ENCODE measurements at places on chromosomes 16 and 17.
A peak's percentile ranks its signal among the peaks of the same experiment; 100 is the strongest.

DNA sequence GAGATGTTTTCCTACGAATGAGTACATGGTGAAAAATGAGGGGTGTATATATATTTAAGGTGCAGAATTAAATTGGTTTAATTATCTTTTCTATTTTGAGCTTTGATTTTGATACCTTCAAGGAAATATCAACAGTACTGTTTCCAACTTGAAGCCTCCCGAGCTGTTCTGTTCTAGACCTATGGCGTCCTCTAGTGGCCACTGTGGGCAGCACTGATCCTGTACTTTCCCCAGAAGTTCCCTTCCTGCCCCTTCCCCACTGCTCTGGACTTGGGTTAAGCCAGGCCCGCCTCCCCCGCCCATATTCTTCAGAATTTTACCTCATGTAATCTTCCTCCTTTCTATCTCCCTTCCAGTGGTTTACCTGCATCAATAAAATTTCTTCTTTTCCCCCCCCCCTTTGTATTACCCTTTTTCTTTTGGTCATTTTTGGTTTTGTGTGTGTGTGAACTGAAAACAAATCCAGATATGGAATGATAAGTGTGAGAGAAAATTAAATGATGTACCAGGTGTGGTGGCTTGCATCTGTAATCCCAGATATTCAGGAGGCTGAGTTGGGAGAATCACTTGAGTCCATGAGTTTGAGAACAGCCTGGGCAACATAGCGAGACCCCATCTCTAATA is 1643.5 kb downstream of the TP53TG3F start:
- no peak for DNase-seq

- DNase-seq = peak; percentile 39
Measured at GRCh38 chr16:4097826-4098240, 18.4 kb downstream of the ADCY9 start.

GRCh38 chr17:37188157-37188556 is 187.6 kb upstream of the C17orf78 start:
- no peak for DNase-seq

- no peak for DNase-seq
Measured at GRCh38 chr16:20137194-20137593, 63.5 kb upstream of the GPR139 start.

DNA sequence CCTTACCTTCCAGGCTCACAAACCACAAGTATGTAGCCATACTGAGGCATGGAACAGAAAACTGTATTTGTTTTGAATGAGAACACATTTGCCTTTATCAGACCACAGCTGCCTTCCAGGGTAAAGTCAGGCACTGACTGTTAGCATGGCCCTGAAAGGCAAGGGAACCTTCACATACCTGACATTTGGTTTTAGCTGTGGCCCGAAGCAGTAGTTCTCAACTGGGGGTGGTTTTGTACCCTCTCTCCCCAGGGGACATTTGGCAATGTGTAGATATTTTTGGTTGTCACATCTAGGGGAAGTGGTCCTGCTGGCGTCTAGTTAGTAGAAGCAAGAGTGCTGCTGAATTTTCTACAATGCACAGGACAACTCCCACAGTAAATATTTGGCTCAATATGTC is 9.2 kb downstream of the HERPUD1 start:
- DNase-seq = no peak

GRCh38 chr17:410543-411401 is 58.2 kb upstream of the RPH3AL start:
- DNase-seq = peak; percentile 64

DNA sequence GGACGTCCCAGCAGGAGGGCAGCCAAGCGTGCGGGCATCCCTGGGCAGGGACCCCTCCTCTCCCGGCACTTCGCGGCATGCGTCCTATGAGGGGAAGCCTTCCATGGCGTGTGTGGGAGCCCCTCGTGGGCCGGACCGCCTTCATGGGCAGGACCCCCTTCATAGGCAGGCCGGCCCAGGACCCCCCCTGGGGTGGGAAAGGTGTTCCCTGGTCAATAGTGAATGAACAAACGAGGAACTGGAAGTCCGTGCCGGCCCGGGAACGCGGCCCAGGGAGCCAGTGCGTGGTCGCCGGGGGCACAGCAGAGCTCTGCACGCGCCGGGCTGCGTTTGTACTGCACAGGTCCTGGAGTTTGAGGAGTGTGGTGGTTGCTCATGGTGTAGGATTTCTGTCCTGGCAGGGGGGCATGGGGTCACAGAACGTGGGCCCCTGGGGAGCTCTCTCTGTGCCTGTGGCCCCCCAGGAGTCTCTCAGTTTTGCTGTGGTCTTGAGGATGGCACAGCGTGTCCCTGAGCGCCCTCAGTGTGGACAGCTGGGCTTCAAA is 13.9 kb downstream of the BAIAP2 start:
- DNase-seq = no peak

GRCh38 chr17:6427279-6427781 is 7.6 kb downstream of the AIPL1 start:
- no peak for DNase-seq

GRCh38 chr16:1781254-1781653 is 1.1 kb downstream of the SPSB3 start:
- DNase-seq = peak; percentile 22

DNA sequence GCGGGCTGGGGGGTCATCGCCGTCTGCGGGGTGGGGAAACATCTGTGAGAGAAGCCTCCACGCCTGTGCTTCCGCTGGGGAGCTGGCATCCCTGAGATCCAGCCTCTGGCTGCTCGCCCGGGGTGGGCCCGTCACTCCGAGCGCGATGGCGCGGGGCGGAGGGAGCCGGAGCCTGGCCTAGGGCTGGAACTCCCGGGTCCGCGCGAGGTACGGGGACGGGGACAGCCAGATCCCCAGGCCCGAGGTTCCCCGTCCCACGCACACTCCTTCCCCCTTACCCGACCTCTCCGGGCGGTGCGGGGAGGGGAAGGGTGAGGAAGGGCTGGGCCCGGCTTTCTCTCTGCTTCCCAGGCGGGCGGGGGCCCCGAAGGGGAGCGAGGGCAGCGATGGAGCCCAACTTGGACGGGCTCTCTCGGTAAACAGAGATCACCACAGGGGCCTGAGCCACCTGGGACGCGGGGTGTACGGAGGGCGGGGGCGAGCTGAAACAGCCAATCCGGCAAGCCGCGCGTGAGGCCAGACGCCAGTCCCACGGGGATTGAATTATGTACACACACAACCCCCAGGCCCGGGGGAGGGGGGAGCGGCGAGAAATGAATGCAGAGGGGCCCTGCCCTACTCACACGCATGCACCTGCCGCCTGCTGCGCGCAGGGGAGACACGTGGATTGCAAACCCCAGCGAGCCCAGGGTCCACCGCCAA is at the start of gene SLC16A11:
Gene SLC16A11 (minus strand): TSS at position 596 of the 702 bp plus-strand sequence. CDS start 579 bp downstream, at position 17.
- DNase-seq = no peak

GRCh38 chr16:76670125-76670857 is 393.1 kb downstream of the CNTNAP4 start:
- DNase-seq = no peak

- DNase-seq = no peak
Measured at GRCh38 chr16:14564861-14565687, 65.0 kb downstream of the PARN start.

- DNase-seq = no peak
Measured at GRCh38 chr17:75854881-75855309, 240 bp downstream of the WBP2 start.

GRCh38 chr16:29315916-29316517 is 90.5 kb downstream of the NPIPB11 start:
- no peak for DNase-seq

DNA sequence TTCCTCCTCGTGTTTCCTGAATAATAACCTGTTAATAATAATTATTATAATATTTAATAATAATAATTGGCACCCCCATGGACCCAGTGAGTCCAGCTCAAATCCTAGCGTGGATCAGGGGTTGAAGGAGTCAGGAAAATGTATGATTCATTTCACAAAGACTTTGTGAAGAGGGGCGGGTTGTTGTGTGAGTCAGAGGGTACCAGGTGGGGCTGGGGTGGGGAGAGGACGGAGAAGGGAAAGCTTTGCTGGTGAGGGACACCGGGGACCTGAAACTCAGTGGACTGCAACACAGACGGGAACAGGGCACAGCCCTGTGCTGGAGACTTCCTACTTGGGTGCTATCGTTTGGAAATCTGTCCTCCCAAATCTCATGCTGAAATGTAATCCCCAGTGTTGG is 3.1 kb upstream of the ADORA2B start:
- no peak for DNase-seq

GRCh38 chr17:48567646-48568354 is 10.3 kb downstream of the HOXB4 start:
- DNase-seq = no peak

- DNase-seq = no peak
Measured at GRCh38 chr17:46026166-46027047, 27.4 kb downstream of the STH start.

DNA sequence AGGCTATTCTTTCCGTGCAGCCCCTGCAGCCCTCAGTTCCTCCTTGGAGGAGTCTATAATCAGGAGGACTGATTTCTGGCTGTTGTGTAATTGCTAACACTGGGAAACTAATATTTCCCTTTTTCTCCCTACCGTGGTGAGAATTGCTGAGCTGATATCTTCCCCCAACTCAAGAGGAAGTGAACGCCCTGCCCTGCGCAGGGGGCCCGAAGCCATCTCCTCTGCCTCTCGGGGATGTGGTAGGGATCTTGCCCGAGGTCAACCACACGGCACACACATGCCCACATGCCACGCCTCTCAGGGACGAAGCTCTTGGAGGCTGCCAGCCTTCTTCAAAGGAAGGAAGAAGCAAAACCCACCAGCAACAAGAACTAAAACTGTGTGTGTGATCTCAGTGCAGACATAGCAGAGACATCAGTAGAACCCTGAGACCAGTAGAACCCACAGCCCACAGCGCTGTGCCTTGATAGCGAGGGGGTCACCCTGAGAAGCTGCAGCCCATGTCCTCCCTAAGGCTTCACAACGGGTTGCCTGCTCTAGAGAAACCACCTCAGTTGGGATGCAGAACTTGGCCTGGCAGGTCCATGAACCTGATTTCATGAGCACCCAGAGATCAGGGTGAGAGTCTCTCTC is 8.9 kb upstream of the ULK2 start:
- DNase-seq = peak; percentile 28

DNA sequence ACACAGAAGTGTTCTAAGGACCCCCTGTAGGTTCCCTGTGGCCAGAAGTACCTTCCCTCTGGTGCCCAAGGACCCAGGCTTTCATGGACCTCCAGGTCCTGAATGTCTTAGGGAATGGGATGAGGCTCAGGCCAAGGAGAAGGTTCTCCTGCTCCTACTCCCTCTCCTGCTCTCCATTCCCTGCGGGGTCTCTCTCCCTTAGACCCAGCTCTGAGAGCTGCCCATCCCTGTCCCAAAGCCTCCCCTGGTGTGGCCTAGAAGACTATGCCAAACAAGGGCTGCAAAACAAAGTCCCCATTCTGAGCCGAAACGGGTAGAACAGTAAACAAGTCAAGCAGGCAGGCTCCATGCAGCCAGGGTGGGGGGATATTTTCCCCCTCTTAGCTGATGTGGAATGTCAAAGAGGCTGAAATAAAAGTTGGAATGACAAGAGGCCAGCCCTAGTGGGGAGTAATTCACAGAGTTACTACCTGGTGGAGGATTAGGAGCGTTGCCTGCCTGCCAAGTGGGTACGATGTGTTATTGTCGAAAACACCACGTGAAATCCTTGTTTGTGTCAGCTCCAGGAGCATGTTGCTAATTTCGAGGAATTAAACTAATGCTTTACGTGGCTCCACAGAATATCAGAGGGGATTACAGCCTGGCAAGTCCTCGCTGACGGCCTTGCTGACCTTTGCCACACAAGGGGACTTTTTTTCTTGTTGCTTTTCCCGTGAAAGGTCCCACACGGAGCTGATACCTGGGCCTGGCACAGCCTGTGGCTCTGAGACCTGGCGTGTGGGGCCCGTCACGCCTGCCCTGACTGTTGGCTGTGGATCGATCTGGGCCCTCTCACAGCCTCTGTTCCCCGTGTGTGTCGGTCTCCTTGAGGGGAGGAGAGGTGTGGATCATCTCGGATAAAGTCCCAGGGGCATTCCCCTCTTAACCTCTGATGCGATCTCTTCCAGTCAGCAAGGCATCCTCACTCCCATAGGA is 2.9 kb downstream of the WFIKKN2 start:
- DNase-seq = no peak

GRCh38 chr17:29707212-29707571 is 84.5 kb upstream of the CORO6 start:
- no peak for DNase-seq

DNA sequence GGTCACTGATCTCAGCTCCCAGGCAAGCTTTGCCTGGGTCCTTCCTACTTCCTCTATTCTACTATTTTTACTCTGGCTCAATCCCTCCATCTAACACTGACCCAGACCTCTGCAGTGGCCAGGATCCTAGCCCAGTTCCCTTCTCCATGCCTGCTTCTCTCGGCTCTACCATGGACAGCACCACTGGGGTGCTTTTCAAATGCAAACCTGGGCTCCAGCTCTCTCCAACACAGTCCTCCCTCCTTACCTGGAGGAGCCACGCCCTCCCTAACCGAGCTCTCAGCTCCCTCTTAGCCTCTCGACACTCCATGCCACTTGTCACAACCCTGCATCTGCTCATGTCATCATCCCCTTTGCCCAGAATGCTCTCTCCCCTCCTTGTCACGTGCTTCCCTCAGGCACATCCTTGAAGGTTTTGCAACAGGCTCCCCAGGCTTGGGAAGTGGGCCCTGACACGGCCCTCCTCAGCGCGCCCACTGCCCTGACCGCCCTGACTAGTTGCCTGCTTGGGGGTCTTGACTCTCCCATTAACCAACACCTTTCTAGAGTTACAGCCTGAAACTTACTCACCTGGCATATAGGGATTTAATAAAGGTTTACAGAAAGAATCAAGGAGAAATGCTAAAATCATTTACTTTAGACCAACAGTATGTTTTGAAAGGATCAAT is 41.6 kb downstream of the MARF1 start:
- no peak for DNase-seq

DNA sequence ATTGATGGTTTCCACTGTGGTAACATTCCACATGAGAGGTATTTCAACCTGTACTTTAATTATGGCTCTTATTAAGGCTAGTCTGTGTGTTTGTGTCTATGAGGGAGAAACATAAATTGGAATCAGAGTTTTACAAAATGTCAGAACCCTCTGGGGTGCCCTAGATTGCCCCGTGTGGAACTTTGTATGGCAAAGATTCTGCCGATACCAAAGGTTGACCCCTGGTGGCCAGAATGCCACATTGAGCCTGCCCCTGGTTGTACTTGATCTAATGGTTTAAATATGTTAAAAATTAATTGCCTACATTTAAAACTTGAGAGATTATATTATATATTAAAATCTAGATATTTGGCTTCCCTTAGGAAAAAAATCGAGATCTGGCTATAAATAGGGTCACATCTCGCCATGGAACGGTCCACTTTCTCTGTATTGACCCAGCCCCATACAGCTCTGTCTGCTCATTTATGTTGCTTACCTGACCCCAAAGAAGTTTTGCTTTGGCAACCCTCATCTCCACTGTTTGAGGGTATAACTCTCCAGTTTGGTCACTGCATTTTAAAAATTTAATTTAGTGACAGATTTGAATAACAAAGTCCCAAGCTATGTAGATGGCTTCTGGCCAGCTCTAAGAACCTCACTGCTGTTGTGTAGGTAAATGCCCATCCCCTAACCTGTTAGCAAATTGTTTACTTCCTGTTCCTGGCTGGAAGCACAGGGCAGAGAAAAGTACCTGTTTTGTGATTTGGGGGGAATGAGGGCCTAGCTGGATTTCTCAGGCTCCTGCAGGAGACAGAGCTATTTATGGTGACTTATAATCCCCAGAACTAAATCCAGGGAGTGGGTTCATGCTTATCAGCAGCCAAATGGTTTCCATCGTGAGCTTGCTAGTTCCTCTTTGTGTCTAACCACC is 95.0 kb downstream of the PLCG2 start:
- DNase-seq = peak; percentile 46

All from right hindlimb (tissue), 1 donor.